KBM-7 (cell line): ENCODE measurements at places on chromosomes 11 and 22.

- DNase-seq: no peak
These were observed 620.5 kb downstream of the ETS1 start for GRCh38 chr11:127966821-127967220.

DNA sequence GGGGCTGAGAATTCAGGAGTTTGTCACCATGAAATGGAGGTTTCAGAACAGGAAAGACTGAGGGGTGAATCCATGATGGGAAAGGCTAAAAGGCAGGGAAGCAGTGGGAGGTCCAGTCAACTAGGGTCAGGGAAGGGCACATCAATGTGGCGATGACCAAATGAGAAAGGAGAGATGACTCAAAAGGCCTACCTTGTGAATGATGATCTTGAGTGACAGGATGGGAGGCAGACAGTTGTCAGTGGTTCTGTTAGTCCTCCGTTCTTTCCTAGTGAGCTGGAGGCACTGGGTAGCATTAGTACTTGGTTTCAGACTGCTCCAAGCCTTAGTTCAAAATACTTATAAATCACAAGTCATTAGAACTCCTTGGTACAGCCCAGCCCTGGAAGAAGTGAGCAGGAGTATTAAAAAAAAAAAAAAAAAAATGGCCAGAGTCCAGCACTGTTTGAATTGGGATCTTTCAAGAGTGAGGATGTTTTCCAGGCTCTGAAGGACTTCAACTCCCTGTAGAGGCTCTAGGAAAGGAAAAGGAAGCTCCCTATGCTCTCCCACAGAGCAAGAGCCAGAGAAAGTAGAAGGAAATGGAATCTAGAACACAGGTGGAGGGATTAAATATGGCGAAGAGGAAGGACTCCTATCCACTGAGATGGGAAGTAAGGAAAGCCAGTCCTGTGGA is 8.3 kb upstream of the DCHS1 start:
- DNase-seq: no peak

GRCh38 chr22:24240381-24240780 is 4.5 kb downstream of the GGT5 start:
- DNase-seq: no peak

GRCh38 chr11:72759468-72759985 is 7.3 kb upstream of the ARAP1 start:
- no peak for DNase-seq

- DNase-seq: no peak
These were observed 13.1 kb downstream of the HINFP start for GRCh38 chr11:119134389-119134978.

DNA sequence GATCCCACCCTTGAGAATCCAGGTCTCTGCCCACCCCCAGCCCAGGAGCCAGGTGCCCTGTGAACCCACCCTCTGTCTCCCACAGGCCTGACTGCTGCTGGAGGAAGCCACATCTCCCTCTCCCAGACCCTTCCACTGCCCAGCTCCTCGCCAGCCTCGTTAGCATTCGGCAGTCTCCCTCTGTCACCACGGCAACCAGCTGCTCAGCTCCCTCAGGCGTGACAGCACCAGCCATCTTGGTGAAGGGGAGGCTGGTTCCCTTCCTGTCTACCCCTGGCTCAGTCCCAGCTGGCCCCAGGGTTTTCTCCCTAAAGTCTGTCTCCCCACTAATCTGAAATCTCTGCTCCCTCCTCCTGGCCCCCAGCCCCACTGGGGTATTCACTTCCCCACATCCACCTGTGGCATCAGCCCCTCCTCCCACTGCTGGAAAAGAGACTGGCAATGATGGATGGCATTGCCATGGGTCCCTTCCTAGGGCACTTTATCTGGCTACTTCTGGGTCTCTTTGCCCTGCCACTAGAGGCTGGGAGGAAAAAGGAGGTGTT is 28.1 kb downstream of the NRXN2 start:
- peak; percentile 50 for DNase-seq

GRCh38 chr11:19013181-19013857 is 47.2 kb downstream of the MRGPRX2 start:
- DNase-seq: peak; percentile 20

DNA sequence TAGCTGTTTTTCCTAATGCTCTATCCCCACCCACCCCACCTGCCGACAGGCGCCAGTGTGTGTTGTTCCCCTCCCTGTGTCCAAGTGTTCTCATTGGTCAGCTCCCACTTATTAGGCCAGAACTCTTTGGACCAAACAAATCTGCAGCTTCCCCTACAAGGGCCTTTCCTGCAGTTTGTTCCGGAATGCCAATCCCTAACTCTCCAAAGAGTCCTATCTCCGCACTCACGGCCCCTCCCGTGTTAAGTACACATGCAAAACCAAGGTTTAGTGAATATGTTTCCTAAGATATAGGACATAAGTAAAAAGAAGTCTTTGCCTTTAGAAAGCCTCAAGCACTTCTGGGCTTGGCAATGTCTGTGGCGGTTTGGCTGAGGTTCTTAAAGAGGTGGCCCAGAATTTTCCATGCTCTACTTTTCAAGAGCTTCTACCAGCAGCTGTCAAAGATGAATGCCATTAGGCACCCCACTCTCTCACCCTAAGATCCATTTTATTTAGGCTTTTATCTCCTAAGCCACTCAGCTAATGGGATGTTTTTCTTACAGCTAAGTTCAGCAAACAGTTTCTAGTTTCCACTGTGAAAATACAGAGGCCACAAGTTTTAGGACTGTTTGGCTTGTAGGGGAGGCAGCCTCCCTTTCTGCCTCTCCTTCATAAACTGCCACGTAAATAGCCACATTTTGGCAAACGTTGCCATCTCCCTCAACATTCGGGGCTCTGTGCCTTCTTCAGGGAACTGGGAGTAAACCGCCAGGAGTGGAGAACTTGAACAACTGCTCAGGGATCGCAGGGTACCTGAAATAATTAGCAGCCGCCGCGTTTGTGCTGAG is 1.6 kb downstream of the CD59 start:
- no peak for DNase-seq

DNA sequence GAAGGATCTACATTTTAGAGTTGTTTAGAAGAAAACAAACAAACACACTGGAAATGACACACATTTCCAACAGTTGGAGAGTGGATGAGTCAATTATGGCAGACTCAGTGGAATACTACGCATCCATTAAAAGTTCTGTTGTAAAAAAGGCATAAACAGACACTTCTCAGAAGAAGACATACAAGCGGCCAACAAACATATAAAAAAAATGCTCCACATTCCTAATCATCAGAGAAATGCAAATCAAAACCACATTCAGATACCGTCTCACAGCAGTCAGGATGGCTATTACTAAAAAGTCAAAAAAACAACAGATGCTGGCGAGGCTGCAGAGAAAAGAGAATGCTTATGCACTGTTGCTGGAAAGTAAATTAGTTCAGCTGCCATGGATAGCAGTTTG is 298.2 kb downstream of the DDX10 start:
- no peak for DNase-seq

GRCh38 chr11:26987272-26987671 is 6.6 kb upstream of the FIBIN start:
- DNase-seq: no peak

- no peak for DNase-seq
These were observed 17.3 kb upstream of the CASTOR1 start for GRCh38 chr22:30306627-30307011.

DNA sequence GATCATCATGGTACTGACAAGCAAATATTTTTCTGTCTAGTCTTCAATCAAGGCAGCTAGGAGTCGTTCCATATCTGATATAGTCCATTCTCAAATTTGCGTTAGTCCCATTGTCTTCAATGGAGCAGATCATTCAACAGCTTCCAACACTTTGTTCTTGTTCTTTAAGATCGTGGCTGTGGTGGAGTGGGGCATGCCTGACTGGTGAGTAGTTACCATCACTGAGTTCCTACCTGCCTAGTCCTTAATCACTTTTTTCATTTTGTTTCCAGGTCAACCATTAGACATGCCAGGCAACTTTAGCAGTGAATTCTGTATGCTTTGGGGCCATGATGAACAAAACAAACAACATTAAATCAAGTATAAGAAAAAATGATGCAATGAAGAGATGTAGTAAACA is 693.1 kb upstream of the KIRREL3 start:
- no peak for DNase-seq

DNA sequence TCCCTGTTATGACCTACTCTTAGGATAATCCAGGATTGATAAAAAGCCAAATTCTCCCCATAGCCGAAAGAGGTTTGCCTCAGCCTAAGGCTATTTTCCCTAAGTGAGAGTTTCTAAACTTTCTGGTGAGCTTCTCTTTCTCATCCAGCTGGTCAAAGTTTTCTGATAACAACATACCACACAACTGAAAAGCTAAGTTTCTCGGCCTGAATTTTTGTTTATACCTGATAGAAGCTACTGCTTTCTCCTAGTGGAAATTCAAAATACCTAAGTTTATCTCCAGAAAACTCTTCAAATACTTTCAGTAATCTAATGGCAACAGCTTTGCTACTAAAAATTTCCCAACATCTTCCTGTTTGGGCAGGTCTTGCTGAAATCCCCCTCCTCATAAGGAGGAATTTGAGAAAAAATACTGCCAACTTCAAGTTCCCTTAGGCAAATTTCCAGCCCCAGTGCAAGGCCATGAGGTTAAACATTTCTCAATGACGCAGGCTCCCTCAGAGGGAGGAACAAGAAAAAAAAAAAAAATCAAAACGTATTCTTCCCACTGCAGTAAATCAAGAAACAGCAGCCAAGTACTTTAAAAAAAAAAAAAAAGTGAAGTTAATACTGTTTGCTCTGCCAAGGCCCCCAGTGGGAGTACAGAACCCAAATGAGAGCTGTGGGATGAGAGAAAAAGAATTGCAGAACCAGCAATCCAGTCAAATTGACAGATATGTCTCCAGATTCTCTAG is 127.0 kb downstream of the MRTFA start:
- peak; percentile 37 for DNase-seq

- peak; percentile 53 for DNase-seq
These were observed 23.9 kb upstream of the TMPRSS13 start for GRCh38 chr11:117953024-117953671.

- no peak for DNase-seq
These were observed 157.5 kb upstream of the E2F8 start for GRCh38 chr11:19398273-19398672.

GRCh38 chr22:31039393-31039792 is 41.7 kb upstream of the SMTN start:
- no peak for DNase-seq

DNA sequence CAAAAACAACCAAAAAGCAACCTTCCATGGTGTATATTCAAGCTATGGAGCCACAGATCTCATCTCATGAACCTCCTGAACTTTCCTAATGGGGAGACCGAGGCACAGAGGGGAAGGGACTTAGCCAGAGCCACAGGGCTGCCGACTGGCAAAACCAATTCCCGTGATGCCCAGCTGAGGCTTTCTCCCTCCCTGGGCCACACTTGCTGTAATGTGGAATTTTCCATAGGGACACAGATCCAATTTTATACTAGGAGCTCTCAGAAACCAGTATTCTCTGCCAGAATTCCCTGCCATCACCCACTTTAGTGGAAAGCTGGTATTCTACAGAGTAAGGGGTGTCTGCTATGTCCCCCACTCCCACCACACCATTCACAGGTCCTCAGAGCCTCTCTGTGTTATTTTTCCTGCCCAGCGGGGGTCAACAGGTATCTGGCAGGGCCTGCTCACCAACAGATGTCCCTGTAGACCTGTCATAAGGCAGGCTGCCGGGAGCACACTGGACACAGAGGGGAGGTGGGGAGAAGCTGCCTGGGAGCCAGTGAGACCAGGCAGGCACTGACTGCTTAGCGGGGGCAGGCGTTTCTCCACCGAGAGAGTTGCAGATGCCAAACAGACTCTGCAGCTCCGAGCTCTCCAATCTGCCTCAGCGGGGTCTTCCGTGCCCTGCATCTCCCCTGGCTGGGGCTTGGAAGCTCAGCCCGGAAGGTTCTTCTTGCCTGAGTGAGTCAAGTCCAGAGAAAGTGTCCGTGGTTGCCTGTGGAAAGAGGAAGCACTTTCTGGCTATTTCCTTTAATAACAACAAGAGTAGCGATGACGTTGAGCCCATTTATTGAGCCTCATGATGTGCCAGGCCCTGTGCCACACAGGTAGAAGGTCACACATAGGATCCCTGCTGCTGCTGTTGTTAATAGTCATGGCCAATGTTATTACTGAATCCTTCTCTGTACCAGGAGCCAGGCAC is 26.3 kb downstream of the RPS6KA4 start:
- DNase-seq: peak; percentile 69

DNA sequence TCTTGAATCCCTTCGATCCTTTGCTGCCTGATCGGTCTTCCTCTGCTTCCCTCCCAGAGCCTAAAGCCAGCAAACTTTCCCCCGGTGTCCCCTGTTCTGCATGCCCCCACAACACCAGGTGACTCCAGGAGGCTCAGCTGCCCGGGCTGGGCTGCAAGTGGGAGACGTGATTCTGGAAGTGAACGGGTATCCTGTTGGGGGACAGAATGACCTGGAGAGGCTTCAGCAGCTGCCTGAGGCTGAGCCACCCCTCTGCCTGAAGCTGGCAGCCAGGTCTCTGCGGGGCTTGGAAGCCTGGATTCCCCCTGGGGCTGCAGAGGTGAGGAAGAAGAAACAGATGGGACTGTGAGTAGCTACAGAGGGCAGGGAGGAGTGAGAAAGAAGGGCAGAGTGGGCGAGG is 3.6 kb downstream of the NHERF4 start:
- DNase-seq: no peak

GRCh38 chr11:69865707-69866106 is 46.5 kb upstream of the FGF3 start:
- no peak for DNase-seq

- no peak for DNase-seq
These were observed 49.5 kb downstream of the GAB4 start for GRCh38 chr22:16958475-16958874.

DNA sequence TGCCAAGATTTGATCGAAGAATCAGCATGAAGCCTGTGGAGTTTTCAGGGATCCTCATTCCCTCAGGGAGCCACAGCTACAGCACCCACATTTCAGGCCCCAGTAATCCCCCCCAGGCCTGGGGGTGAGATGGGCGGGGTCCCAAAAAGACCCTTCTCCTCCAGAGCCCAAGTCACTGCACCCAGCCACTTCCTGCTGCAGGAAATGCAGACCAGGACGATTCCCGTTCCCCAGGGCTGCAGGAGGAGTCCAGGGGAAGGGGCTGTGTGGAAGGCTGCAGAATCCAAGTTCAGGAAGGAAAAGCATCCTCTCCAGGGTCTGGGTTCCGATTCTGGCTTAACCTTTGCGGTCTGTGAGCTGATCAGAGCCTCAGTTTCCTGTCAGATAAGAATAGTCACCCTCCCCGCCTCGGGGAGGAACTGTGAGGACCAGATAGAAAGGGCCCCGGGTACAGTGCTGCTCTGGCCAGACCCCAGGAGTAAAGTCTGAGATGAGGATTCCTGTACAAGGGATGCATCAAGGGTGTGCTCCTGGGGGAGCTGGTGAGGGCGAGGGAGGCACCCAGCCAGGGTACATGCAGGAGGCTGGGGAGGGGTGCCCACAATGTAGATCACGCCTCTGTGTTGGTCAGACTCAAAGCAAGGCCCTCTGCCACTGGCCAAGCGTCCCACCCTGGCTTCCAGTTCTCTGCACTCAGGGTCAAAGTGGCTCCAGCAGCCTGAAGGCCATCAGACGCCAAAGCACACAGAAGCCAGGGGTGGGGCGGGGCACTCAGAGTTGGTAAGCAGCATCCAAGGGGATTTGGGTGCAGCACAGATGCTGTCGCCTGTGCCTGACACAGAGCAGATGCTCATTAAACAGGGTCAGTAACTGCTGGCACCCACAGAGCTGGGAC is 30.1 kb upstream of the TP53I11 start:
- no peak for DNase-seq

GRCh38 chr11:100575860-100576717 is 111.0 kb upstream of the ARHGAP42 start:
- DNase-seq: peak; percentile 47
